Neural progenitor cell (in vitro differentiated cells): ENCODE measurements at places on chromosomes 3 and 15. TPM values are rescaled to one million over a fixed set of nuclear protein-coding genes. Genes with fewer than 3 reads are reported as not detected.

GRCh38 chr3:30428251-30428650 lies 178.2 kb upstream of the TGFBR2 start:
- no peak for DNase-seq
- no peak overlapping the region for H3K4me3 ChIP-seq
- H3K36me3 ChIP-seq = no peaks in the 10 kb centered on the region
- no peak overlapping the region for H3K27ac ChIP-seq
- no peaks in the 10 kb centered on the region for H3K4me1 ChIP-seq
- no peaks in the 10 kb centered on the region for H3K27me3 ChIP-seq

DNA sequence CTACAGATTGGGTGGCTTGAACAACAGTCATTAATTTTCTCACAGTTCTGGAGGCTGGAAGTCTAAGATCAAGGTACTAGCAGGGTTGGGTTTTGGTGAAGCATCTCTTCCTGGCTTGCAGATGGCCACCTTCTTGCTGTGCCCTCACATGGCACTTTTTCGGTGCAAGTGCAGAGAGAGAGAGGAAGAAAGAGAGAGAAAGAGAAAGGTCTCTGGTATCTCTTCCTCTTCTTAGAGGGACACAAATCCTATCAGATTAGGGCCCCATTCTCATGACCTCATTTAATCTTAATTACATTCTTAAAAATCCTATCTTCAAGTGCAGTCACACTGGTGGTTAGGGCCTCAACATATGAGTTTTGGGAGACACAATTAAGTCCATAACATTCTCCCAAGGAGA lies 167.1 kb downstream of the NFKBIZ start:
- no peaks in the 10 kb centered on the region for H3K4me1 ChIP-seq
- no peak for DNase-seq
- no peaks in the 10 kb centered on the region for H3K27me3 ChIP-seq

Gene MEIS2
- total RNA-seq = 18.3 and 21.5 TPM in 2 replicates

Gene CYP19A1
- not detected in 2 replicates for total RNA-seq

Gene P2RY14
- total RNA-seq = not detected in 2 replicates

Gene AMIGO3
- total RNA-seq = 2.6 TPM in 1 of 2 replicates, not detected in the other

DNA sequence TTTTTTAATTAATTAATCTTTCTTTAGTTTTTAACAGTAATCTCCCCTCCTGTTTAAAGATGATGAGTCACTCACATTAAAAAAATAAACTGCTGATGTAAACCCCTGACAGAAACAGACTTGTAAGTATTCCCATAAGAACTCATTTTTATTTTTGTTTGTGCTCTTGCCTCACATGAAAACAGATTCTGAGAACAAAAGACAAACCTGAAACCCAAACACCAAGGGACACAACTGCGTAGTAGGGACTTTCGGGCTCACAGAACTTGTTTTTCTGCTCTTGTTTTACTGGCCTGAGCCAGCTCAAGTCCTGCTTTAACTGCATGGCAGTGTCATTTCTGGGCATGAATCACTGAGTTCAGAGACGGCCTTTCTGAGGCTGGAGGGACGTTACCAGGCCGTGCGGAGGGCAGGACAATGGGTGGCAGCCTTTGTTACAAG lies 600.8 kb downstream of the FOXP1 start:
- peak overlapping the region; percentile 47 for H3K27ac ChIP-seq
- peaks cover 45% of the 10 kb centered on the region for H3K4me1 ChIP-seq
- H3K4me3 ChIP-seq = no peak overlapping the region
- H3K36me3 ChIP-seq = no peaks in the 10 kb centered on the region

- peaks cover 7% of the 10 kb centered on the region for H3K4me1 ChIP-seq
- H3K27ac ChIP-seq = no peak overlapping the region
- DNase-seq = peak; percentile 43
- H3K36me3 ChIP-seq = no peaks in the 10 kb centered on the region
- peaks cover 30% of the 10 kb centered on the region for H3K27me3 ChIP-seq
- peak overlapping the region; percentile 72 for H3K4me3 ChIP-seq
Measured at GRCh38 chr15:97961067-97961954, 808 bp downstream of the ARRDC4 start.

Gene COL6A5
- not detected in 2 replicates for total RNA-seq

GRCh38 chr3:15903759-15904720 lies 106.3 kb upstream of the ANKRD28 start:
- H3K4me3 ChIP-seq = no peak overlapping the region
- no peak for DNase-seq
- no peaks in the 10 kb centered on the region for H3K4me1 ChIP-seq

Gene OXSM
- total RNA-seq = 1.6 and 2.1 TPM in 2 replicates

Gene CYP1A2
- total RNA-seq = not detected in 2 replicates

GRCh38 chr3:181725830-181726229 lies 14.1 kb downstream of the SOX2 start:
- H3K36me3 ChIP-seq = no peaks in the 10 kb centered on the region
- peaks cover 90% of the 10 kb centered on the region for H3K4me1 ChIP-seq
- peak; percentile 86 for DNase-seq
- peak overlapping the region; percentile 43 for H3K4me3 ChIP-seq
- H3K27ac ChIP-seq = peak overlapping the region; percentile 66

GRCh38 chr3:103991-104390 lies 92.6 kb upstream of the CHL1 start:
- H3K4me3 ChIP-seq = no peak overlapping the region
- peak; percentile 14 for DNase-seq
- H3K27me3 ChIP-seq = no peaks in the 10 kb centered on the region
- peaks cover 78% of the 10 kb centered on the region for H3K4me1 ChIP-seq
- H3K27ac ChIP-seq = no peak overlapping the region
